Stimulated activated CD8-positive, alpha-beta memory T cell treated with anti-CD3 and anti-CD28 coated beads, Interleukin-7, amount 100 ng/mL, for 1 hour (primary cell): ENCODE measurements at places on chromosomes 12 and 14.

GRCh38 chr12:109589240-109589590 lies 15.6 kb downstream of the MVK start:
- DNase-seq, result no peak

DNA sequence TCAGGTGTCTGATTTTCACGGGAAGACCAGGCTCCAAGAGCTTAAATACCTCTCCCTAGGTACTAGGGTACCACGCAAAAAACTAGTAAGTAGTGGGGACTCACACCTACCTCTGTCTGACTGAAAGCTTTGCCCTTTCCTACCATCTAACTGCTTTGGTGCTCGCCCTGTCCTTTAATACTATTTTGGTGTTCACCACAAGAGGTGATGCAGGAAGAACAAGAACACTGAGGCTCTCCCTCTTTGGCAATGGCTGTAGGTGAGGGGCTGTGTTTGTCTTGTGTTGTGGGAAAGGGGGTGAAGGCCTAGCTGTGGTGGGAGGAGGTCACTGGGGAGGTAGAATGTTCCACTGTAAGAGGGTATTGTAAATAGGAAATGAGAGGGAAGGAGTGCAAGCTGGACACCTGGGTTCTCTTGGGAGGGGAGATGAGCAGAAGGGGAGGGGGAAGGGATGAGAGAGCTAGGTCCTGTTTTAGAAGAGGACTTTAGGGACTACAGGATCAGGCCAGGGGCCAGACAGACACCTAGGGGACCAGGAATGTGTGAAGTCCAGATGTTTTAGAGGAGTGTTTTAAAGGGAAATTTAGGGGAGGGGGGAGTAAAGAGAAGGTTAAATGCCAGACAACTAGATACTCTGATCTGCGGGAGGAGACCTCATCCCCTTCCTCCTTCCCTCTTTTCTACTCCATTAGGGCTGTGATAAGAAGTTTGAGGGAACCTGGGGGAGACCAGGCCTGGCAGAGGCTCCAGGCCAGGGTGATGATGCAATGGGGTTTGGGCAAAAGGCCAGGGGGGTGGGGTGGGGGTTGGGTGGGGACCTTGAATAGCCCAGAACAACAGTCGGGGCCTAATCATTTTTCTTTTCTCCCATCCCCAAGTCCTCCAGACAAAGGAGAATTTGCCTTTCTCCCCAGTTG lies 2.1 kb downstream of the ITGA5 start:
- DNase-seq, result no peak

DNA sequence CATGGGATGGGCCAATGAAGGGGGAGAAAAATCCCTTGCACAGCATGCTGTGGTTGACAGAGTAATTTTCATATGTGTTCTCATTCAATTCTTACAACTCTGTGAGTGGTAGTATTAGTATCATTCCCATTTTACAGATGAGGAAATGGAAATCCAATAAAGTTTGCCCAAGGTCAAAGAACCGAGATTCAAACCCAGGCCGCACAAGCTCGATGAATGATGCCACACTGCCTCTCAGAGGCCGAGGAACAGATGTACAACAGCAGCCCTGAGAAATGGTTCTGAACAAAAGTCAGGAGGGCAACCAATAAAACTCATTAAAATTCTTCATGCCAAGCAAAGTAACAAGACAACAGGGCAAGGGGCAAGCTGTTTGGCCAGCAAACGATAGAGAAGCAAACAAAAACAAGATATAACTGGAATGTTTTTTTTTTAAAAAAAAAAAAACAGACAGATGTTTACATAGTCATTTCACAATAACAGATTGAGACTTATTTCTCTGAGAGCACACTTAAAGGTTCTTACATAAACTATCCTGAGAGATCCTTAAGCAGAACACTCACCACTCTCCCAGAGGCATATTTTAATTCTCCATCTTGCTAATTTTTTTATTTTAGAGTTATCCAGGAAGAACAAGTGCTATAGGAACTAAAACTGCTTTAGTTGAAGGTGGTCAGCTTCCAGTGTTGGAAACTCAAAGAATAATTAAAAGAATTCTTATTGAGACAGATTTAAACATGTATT lies 85.8 kb downstream of the EXOC5 start:
- DNase-seq, result no peak

DNA sequence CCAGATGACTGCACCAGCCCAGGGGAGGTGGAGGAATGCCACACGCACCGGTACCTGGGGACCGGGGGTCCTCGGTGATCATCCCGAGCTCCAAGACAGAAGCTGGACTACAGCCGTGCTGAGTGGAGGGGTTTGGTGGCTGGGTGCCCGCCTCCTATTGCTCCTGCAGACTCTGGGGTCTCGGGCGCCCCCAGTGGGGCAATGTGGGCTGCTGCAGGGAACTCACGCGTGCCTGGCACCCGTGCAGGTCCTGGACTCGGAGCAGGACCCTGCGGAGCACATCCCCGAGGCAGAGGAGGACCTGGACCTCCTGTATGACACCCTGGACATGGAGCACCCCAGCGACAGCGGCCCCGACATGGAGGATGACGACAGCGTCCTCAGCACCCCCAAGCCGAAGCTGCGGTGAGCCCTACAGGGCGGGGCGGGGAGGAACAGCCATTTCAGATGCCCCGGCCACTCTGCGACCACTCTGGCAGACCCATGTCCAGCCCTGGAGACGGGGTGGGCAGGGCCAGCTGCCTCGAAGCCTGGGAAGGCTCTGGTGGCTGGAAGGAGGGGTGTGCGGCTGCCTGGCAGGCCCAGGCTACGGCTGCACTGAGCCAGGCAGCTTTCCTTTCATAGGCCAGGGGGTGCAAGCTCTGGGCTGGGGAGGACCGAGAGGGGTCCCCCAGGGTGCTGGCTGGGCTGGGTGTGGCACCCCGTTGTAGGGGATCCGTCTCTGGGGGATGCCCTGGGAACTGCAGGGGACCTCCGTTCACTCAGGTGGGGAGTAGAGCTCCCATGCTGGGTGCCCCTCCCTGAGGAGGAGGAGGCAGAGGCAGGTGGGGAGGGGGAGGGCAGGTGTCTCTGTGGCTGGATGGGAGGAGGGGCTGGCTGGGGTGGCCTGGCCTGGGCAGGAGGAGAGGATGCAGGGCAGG lies 21.6 kb upstream of the TEX22 start:
- no peak for DNase-seq

DNA sequence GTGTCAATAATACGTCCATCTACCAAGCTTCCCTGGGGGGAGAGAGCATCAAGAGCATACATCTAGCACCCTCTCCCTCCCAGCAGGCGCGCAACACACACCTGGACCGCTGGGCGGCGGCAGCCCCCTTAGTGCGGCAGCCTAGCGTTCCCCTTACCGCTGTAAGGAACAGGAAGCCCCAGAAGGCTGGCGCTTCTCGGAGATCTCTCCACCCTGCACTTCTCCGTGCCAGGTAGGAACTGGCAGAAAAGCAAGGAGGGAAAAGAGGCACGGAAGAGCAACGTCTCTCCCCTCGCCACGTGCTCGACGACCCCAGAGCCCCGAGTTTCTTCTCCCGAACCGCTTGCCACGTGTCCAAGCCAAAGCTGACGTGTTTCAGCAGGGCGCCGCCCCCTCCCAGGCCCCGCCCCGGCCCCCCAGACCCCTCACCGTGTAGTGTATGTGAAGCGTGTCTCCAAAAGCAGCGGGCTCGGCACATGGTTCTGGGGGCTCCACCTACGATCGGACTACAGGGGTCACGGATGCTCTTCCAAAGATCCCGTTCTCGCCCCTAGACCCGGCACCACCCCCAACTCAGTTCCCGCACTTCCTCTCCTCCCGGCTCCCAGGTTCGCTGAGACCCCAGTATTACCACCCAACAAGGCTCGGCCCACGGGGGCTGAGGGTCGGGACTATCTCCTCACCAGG lies 532 bp downstream of the FKBP11 start:
- peak; percentile 58 for DNase-seq

DNA sequence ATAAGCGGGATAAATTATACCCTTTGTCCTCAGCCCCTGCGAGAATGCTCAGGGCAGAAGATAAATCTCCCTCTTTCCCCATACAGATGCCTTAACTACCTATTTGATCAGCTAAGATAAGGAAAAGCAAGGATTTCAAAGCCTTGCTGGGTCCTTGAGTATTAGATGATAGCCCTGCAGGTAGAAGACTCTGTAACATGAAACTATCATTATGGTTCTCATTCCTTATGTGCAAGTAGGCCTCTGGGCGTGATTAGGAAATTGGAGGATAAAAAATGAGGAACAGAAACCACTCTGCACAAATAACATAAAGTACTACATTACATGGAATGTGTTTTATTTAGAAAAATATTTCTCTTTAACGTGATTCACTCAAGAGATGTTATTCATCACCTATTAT lies 14.5 kb upstream of the WDR89 start:
- DNase-seq, result no peak

GRCh38 chr12:67748743-67749040 lies 100.1 kb downstream of the DYRK2 start:
- DNase-seq, result no peak

DNA sequence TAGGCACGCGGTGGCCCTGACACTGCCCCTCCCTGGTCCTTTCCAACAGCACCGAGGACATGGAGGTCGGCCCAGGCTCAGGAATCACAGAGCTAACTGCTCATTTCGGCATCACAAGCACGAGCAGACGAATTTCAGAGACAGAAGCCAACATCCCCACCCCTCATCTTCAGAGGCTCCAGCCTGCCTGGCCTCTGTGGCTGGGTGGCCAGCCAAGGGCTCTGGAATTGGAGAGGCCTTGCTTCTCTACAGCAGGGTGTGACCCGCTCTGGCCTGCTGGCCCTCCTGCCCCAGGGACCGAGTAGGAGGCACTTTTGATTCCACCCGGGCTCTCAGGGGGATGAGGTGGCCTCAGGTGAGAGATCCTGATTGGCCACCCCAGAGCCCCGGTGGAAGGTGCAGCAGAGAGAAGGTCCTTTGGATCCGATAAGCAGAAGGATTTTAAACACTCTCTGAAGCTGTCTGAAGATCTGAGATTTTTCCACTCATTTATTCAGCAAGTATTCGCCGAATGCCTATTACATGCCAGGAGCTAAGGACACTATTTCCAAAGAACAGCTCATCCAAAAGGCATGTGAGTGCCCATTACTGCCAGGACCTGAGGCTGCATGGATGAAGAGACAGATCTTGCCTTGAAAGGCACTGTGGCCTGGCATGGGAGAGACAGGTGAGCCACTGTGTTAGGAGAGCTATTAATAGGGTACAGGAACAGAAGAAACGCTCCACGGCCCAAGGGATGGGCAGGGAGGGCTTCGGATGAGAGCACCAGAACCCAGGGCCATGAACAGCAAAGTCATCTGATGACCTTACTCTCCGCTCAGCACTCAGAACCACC lies 10.2 kb downstream of the BAG5 start:
- no peak for DNase-seq
